ENCODE measurements at places on chromosomes 3 and 15. TPM values are rescaled to one million over a fixed set of nuclear protein-coding genes. Genes with fewer than 3 reads are reported as not detected.

GRCh38 chr15:81152339-81152738, 18.3 kb downstream of the CFAP161 start:
- no peaks in the 10 kb centered on the region for H3K36me3 ChIP-seq
- no peaks in the 10 kb centered on the region for H3K4me1 ChIP-seq
- ATAC-seq = no peak
- no peak overlapping the region for H3K27ac ChIP-seq

- no peaks in the 10 kb centered on the region for H3K36me3 ChIP-seq
- H3K4me1 ChIP-seq = no peaks in the 10 kb centered on the region
- H3K4me3 ChIP-seq = no peak overlapping the region
- no peaks in the 10 kb centered on the region for H3K27me3 ChIP-seq
- no peak overlapping the region for H3K27ac ChIP-seq
These were observed 27.2 kb upstream of the LMOD3 start for GRCh38 chr3:69149586-69149985.

DNA sequence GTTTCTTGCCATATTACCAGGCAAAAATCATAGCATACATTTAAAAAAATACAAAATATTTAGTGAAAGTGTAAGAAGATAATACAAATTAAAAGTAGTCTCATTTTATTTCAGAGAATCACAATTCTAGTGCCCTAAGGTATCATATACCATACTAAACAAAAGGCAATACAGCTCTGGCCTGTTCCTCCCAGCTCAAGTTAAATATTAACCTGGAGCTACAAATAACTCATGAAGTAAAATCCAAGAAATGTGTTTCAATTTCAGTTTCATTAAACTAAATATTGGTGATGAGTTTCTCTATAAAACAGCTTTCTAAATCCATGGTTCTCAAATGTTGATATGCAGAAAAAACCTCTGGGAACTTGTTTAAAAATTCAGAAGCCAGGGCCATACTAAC, 67.7 kb downstream of the INO80 start:
- H3K27ac ChIP-seq = no peak overlapping the region
- peaks cover 12% of the 10 kb centered on the region for H3K36me3 ChIP-seq
- no peaks in the 10 kb centered on the region for H3K27me3 ChIP-seq
- no peak overlapping the region for H3K4me3 ChIP-seq
- ATAC-seq = no peak
- no peaks in the 10 kb centered on the region for H3K4me1 ChIP-seq

GRCh38 chr3:52473026-52473425, 17.6 kb downstream of the NISCH start:
- ATAC-seq = no peak
- no peaks in the 10 kb centered on the region for H3K36me3 ChIP-seq
- peaks cover 42% of the 10 kb centered on the region for H3K4me1 ChIP-seq
- H3K27me3 ChIP-seq = no peaks in the 10 kb centered on the region
- H3K4me3 ChIP-seq = no peak overlapping the region

GRCh38 chr3:196321162-196321561, 3.1 kb upstream of the DYNLT2B start:
- no peaks in the 10 kb centered on the region for H3K36me3 ChIP-seq
- no peaks in the 10 kb centered on the region for H3K4me1 ChIP-seq
- no peak overlapping the region for H3K4me3 ChIP-seq

DNA sequence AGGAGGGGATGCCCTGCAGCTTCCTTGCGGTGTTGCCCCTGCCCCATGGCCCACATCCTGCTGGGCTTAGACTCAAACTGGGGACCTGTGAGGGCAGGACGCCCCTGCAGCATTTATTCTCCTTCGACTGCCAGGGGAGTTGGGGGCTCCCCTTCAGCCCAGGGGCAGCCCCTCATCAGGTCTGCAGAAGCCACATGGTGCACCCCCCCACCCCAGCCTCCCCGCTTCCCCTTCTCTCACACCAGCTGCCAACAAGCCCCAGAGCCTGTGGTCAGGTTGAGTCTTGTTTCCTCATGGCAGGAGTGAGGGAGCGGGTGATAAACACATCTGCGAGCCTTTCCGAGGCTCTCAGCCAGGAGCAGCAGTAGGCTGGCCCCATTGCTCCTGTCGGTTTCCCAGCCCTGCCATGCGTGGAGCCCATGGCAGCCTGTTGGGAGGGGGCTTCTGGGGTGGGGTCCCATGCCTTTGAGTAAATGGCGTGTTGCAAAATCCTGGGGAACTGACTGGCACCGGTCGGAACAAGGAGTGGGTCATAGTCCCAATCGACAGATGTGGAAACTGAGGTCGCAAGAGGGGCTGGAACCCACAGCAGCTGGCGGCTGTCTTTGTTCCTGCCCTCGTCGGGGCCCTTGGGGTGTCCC, 27.8 kb downstream of the WNT7A start:
- no peak for ATAC-seq
- H3K4me1 ChIP-seq = no peaks in the 10 kb centered on the region
- no peak overlapping the region for H3K27ac ChIP-seq
- no peak overlapping the region for H3K4me3 ChIP-seq
- H3K27me3 ChIP-seq = peaks cover 58% of the 10 kb centered on the region
- no peaks in the 10 kb centered on the region for H3K36me3 ChIP-seq

DNA sequence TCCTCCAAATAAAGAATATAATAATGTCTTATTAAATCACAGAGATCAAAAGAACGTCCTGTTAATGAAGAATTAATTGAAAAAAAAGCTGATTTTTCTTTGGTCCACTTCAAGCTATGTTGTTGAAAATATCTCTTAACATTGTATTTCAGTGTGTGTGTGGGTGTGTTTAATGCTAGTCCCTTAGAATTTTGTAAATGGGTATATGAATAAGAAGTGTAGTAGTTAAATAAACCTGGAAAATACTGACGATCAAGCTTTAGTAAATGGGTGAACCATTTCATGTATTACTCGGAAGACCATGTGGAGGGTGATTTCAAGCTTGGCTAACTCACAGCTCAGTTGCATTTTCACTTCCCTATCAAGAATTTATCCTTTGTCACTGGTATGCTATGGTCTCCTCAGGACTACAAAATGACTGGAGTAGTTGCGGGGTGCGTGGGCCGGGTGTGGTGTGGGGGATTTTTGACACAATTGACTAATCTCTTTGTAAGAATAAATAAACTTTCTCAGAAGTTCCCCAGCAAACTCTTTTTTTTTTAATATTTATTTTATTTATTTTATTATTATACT, 586.4 kb downstream of the GRM7 start:
- ATAC-seq = no peak
- no peaks in the 10 kb centered on the region for H3K4me1 ChIP-seq
- H3K27ac ChIP-seq = no peak overlapping the region
- H3K36me3 ChIP-seq = no peaks in the 10 kb centered on the region
- no peaks in the 10 kb centered on the region for H3K27me3 ChIP-seq

The ITIH1 gene
- not detected for total RNA-seq

Measured in gastroesophageal sphincter (tissue), 4 donors.